Stimulated activated CD4-positive, alpha-beta T cell treated with anti-CD3 and anti-CD28 coated beads, Interleukin-1b, Interleukin-23, amount 100 ng/mL, for 1 hour (primary cell): ENCODE measurements at places on chromosomes 6 and 20.

DNA sequence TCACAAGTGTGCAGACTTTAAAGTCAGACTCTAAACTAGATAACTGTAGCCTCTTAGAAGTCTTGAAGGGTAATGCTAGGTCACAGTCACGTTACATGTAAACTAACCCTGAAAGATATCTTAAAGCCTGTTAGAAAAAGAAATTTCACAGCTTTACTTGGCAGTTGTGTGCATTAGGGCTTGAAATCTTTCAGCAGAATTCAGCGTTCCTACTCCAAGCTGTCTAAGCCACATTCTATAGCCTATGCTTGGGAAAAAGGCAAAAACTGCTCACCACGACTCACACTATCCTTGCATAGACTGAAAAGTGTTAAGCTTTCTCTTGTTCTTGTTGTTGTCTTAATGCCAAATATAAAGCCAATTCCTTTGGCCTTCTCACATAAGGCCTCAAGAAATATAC, 338.0 kb upstream of the SASH1 start:
- DNase-seq = no peak

DNA sequence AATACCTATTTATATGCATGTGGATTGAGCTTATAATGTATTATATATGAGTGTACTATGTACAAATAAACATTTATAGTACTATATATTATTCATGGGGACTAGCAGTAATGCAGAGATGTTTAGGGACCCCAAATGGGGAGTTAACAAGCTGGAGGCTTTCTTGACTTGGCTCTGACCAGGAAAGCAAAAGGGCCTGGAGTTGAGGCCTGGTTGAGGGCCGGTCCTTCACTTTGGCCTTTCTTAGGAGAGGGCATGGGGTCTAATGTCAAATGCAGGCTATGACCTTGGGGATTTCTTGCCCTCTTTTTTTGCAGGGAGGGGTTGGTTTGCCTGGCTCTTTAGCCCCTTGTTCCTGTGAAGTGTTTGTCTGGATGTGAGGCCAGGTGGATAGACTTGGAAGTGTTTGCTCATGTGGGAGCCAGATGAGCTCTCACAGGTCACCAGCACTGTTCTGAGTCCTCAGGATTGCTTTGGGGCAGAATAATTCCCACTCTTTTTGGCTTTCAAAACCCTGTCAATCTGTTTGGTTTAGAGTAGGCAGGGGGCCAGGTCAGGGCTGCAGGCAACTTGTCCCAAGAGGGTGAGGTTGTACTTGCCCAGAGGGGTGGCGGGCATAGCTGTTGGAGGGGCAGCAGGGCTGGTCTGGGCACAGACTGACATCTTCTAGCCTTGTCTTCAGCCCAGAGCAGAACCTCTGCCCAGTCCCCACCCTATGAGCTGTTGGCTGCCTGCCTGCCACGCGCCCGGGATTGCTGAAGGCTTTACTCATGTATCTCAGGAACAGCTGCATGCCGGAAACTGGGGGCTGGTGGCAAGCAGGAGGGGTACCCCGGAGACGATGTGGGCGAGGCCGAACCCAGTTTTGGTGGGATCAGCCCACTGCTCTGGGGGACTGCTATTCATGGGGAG, 14.6 kb downstream of the TJAP1 start:
- DNase-seq = no peak

- DNase-seq = no peak
Observed at GRCh38 chr6:33168639-33169038, 23.6 kb downstream of the COL11A2 start.

DNA sequence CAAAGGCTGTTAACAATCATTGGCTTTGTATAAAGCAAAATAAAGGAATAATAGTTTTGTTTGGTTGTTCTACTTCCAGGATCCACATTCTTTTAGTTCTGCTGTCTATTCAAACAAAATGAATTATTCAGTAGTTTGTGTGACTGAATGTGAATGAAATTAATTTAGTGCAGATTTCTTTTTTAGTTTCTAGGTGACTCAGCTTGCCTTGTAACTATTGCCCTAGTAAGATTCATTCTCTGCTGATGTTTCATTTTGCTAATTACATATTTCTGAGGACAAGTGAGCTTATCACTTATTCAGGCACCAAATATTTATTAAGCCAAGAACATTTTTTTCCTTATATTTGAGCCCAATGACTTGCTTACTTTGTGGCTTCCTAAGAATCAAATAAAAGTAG, 46.5 kb upstream of the RIPOR2 start:
- no peak for DNase-seq

DNA sequence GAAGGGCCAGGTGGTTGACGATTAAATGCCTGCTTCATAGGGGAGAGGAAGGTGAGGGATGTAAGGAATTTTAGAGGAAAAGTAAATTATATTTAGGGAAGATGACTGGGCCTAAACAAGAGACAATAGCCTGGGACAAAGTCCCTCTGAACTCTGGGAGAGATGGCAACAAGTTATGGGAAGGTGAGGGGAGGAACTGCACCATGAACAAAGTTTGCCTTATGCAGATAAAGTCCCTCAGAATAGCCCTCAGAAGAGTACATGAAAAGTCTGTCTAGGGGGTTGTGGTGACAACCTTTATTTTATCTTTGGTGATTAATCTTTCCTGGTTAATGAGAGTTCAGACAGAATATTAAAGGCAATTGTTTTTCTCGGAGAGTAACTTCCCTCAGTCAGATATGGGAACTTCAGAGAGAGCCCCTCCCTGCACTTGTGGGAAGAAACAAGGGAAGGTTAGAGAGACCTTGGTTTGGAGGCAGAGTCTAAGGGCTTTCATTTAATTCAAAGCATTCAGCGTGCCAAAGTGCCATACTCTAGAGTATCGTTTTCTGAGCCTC, 27.1 kb upstream of the FAM217A start:
- no peak for DNase-seq

GRCh38 chr6:69631552-69632346, 165.1 kb downstream of the LMBRD1 start:
- no peak for DNase-seq

DNA sequence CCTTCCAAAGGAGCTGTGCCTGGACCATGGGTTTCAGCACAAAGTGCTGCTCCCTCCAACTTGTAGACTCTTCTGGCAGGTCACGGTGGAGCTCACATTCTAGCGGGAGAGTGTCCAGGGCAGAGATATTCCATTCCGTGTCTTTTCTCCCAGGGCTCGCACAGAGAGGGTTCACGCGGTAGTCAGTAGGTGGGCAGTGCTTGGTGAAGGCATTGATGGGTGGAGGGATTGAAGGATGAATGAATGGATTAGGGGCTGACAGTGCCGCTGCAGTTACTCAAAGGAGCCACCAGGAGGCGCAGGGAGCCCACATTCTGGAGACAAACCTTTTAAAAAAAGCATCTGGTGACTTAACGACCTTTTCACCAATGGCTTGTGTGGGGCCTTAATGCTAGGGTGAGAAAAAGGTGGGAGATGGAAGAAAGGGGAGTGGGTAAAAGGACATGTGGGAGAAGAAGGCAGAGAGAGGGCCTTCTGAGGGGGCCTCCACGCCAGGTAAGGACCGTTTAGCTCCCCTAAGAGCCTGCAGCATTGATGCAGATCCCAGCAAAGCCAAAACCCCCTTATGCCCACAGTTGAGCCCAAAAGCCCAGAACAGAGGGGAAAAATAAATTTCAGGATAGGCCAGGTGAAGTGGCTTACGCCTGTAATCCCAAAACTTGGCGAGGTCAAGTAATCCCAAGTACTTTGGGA, 17.5 kb upstream of the FAM110A start:
- peak; percentile 36 for DNase-seq

DNA sequence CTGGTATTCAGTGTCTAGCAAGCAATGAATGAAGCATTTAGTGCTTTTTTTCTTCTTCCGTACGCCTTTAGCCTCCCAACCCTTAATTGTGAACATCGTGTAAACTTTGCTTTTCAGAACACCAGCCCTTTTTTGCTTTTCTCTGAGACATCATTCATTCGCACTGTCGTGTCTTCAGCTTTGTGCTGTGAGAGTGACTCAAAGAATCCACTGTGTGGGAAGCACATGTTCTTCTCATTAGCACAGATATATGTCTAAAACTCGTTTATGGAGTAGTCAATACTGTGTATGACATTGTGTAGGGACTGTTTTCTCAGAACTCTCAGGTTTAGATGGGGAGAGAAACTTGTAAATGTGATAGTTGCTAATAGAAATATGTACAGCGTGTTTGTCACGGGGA, 279.1 kb downstream of the FARS2 start:
- no peak for DNase-seq

DNA sequence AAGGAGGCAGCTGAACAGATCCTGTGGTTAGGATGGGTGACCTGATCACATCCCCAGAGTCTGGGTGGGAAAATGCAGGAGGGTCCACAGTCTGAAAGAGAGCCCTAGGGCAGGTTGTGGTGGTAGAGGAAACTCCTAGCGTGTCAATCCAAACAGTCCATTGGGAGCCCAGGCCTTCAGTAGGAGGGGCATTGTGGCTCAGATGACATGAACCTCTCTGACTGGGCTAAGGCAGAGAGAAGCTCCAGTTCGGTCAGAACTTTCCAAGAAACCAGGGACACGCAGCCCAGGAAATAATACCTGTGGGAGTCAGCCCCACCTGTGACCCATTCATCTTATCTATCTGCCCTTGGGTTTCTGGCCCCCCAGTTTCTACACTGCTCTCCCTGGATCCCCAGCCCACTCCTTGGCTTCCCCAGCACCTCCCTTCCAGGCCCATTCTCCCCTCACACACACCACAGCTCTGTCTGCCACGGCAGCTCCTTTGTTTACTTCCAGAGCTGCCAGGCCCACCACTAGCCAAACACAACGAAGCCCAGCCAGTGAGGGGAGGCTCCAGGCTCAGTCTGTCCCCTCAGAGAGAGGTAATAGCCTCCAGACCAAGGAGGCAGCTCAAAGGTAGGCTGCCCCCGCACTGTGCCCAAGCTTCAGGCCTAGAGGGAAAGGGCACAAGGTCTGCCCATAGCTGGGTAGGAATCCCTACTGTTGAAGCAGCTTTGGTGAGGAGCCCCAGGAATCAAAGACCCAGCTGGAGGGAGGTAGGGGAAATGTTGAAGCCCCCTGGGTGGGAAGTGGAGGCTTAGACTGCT, 6.2 kb downstream of the GDF5 start:
- no peak for DNase-seq

DNA sequence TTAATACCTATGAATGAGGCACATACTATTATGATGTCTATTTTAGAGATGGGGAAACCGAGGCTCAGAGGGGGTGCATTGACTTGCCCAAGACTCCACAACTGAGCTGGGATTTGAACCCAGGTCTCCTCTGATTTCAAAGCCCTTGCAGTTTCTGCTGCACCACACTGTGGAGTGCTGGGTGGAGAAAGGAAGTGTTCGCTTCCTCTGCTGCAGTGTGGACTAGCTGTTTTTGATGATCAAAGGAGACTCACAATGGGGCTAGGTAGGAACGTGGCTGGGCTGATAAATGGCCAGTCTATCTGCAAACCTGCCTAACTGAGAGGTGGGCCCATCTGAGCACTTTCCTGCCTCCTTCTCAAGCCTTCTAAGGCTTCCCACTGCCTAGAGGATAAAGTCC, 87.2 kb downstream of the CD40 start:
- DNase-seq = no peak

DNA sequence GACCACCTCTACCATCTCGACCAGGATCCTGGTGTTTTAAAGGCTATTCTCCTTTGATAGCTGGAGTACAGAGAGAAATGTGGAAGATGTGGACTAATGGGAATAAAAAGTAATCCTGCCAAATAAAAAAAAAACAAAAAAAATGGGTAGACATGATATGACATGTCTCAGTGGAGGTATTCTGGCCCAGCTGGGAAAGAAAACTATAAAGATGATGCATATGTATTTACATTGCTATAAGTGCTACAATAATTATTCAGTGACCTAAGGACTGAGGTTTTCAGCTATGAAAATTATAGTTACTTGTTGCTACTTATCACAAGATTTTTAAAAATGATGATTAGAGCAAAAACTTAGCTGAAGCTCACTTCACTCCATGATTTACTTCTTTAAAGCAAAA, 101.1 kb downstream of the SIM1 start:
- DNase-seq = no peak

DNA sequence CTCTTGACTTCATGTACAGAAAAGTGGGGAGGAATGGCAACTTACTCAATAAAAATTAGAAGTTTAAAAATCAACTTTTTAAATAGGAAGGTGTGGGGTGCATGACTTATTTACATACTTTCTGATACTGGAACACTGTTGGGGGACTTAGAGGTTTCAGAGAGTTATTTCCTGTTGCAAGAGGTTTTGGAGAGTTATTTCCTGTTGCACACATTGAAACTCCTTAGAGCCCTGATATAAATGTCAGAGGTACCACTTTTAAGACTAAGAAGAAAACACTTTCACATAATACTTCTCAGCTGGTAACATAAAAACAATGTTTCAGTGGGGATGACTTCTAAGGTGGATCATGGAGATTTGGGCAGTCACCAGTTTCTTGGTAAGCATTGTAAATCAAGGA, 579.9 kb downstream of the MMUT start:
- no peak for DNase-seq

- DNase-seq = no peak
Observed at GRCh38 chr6:33950891-33951889, 147.4 kb upstream of the MLN start.

GRCh38 chr6:1346101-1346500, 34.2 kb downstream of the FOXQ1 start:
- no peak for DNase-seq

DNA sequence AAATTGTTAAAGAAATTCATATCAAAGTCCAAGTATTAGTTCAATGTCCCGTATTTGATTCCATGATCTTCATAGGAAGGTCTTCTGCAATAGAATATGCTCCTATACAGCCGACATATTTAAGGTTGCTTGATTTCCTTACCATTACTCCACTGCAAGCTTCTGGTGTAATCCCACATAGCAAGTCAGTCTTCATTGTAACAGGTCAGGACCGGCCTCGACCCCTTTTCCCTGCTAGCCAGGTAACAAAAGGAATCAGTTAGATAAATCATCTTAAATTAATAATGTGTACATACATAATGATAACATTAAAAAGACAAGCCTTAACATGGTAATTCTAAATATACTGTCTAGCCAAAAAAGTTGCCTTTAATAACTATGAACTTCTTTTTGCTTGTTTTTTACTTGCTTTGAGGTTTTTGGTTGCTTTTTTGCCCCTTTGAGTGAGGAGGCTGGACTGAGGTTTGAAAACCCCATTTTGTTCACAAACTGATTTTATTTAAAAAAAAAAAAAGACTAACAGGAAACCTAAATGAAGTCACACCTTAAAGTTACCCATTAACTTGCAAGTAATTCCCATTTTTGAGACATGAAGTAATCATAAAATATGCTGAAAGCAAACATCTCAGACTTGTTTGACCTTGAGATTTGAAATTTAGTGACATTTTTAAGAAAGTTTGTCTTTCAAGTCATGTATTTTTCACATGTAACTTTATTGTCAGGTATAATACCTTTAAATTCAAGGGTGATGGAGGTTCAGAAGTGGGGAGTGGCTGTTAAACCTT, 19.2 kb upstream of the SNX14 start:
- DNase-seq = no peak

DNA sequence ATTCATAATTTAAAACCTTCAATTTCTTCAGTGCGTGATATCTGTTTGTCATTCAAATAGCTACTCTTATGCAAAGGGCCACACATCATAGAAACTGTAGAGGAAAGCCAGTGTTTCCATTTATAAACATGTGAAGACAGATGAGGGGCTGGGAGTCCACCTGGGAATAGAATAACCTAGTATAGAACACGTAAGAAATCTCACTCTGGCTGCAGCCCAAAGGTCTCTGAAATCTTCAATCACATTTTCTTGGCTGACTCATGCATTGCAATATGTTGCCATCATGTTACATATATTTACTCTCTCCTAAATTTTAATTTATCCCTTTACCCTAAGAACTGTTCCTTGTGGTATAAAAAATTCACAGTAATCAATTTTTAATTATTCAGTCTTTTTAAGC, 123.2 kb downstream of the ELOVL4 start:
- DNase-seq = no peak

- no peak for DNase-seq
Observed at GRCh38 chr20:38108986-38109541, 56.0 kb downstream of the TGM2 start.

- DNase-seq = no peak
Observed at GRCh38 chr6:17621003-17621402, 20.9 kb downstream of the FAM8A1 start.
